ENCODE measurements at places on chromosomes 1 and 21.

DNA sequence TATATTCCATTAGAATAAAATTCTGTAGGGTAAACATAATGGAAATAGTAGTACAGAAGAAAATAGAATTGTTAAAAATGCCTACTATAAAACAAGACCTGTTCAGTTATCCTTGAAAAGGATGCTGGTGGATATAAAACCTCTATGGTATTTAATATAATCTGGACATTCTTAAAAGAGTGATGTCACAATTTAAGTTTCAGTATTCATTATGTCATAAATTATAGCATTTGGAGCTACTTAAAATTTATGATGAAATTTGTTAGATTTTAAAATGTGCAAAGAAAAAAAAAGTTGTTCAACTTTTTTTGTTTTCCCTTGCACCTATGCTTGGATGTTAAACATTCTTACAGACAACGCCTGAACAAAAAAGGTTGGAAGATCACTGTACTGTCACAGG lies 50.3 kb downstream of the USP48 start:
- no peak for DNase-seq

- no peak for DNase-seq
Measured at GRCh38 chr1:56029319-56030003, 549.9 kb downstream of the PLPP3 start.

DNA sequence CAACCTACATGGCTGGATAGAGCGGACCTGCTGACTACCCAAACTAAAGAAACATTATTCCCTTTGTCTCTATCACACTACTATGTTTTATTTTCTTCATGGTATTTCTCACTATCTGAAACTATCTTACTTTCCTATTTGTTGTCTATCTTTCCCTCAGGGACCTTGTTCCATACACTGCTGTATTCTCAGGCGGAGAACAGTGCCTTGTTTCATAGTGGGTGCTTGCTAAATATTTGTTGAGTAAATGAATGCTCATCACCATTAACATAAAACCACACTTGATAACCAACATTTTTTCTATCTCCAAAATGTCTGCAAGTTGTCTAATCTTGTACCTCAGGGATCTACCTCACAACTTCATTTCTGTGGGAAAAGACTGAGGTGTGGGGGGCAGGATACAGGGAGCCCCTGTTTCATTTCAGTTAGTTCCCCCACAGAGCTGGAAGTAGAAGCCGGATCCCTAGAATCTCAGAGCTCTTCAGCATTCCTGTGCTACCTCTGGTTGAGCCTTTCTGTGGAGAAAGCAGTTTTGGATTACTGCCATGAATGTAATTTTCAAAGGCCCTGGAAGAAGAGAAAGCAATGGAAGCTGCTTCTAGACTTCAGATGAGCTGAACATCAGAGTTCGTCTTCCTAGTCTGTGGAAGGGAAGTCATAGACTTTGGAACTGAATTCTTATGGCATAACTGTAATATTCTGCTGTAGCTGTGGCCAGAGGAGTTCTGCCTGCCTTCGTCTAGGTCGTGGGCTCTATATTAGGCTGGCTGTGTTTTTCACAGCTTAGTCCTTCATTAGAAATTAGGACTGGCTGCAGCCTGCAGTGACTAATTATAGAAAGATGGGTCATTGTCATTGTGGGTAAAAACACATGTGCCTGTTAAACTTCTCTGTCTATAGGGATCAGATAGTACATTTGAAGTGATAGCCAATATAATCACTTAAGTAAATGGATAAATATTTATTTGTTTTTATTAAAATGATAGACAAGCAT lies 293.2 kb upstream of the SGIP1 start:
- no peak for DNase-seq

DNA sequence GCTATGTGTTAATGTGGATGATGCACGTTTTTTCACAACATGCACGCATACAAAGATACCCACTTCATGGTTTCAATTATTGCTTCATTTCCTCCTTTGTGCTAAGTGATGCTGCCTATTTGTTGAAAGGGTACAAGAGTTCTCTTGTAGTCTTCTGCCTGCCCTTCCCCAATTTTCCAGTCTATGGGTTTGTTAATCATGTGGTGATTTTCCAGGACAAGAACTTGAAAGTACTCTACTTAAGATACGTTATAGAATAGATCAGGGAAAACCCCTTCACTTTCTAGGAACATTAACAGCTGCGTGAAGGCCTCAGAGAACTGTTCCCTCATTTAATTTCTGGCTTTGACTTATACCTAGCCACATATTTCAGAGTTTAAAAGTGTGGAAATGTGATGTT lies 52.1 kb upstream of the SLC44A3 start:
- no peak for DNase-seq

- no peak for DNase-seq
Measured at GRCh38 chr21:24840287-24840686, 767.0 kb downstream of the MRPL39 start.

DNA sequence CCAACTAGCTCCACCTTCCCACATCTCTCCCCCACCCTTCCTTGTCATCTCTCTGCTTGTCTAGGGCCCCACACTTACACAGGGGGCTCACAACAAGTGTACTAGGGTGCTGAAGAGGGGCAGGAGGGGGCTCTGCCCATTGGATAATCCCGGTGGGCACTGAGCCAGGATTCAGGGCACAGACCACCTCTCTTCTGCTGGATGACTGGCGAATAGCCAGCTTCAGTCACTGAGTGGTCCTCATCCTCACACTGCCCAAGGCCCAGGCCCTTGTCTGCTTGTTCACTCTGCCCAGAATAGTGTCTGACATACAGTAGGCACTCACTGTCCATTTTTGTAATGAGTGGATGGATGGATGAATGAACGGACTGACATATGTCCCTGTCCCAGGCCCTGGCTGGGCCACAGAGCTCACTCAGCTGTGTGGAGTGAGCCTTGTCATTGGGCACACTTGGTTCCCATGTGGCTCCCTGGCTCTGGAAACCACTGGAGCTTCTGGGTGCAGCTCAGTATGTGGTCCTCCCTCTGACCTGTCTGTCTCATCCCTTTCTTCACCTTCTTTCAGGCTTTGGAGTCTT lies 36.6 kb downstream of the FOXO6 start:
- no peak for DNase-seq

GRCh38 chr1:36390411-36390810 lies 4.7 kb upstream of the STK40 start:
- no peak for DNase-seq

- no peak for DNase-seq
Measured at GRCh38 chr1:160971618-160972056, 17.0 kb upstream of the ITLN2 start.

GRCh38 chr1:89760496-89760895 lies 60.3 kb upstream of the LRRC8D start:
- no peak for DNase-seq

DNA sequence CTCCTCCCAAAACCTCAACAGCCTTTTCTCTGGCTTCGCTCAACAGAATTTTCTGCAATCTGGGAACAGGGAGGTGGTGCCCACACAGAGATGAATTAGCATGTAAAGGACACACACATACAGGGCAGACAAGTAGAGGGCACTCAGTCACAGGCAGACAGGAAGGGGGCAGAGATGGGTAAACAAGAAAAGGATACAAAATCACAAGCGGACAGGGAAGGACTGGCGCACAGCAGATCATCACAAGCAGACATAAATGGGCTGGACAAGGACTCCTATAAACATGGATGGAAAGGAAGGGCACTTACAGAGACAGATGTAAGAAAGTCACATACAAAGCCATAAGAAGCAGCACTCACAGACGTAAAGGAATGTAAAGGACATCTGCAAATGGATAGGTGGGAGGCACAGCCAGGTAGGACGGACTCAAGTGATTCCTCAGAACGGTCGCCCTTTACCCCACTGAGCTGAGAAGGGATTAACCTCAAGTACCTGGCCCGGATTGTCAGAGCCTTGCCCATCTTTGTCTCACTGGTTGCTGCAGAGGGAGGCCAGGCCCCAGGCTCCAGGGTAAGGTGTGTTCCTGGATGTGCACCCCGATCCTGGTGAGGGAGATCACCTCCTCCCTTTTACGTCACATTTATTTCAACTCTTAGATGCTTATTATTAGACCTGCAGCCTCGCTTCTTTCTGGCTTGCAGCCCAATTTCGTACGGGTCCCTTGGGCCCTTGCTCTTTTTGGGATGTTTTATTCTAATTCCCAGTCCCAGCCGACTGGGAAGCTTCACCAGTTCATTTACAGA lies 836 bp upstream of the PRCC start:
- no peak for DNase-seq

DNA sequence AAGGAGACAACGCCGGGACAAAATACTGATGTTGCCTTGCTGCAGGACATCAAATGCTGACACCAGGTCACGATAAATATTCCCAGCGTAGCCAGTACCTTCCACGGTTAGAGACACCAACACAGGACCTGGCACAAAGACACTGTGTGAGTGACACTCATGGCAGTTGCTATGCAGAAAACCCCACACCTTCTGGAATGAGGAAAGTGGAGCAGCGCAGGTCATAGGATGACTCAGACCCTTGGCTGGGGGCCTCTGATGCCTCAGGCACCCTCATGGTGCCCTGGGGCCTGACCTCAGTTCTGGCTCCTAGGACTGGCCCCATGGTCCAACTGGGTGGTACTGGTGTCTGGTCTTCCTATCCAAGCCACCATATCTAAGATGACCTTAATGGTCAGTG lies 7.0 kb downstream of the DCST2 start:
- DNase-seq: no peak

- DNase-seq: no peak
Measured at GRCh38 chr1:10267921-10268320, 57.6 kb downstream of the KIF1B start.

DNA sequence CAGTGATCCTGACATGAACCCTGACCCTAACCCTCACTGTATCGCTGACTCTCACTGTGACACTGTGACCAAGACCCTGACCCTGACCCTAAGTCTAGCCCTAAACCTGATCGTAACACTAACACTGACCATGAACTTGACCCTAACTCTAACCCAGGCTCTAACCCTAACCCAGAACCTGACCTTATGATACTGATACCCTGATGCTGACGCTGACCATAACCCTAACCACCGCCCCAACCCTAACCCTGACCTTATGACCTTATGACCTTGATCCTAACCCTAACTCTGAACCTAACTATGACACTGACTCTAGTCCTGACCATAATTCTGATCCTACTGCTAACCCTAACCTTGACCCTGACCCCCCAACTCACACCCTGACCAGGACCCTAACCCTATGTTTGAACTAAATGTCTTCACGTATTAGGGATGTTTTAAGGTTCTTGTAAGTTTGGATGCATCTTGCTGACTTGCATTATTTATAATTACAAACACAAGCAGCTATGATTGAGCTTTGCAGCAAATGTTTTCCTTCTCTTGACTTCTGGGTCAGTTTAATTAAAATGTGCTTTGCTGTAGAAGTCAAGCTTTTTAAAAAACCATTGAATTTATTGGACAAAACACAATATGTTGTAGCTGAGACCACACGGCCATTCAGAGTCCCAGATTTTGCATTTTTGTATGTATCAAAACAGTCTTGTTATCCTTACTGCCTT lies 23.9 kb upstream of the PRSS38 start:
- no peak for DNase-seq

DNA sequence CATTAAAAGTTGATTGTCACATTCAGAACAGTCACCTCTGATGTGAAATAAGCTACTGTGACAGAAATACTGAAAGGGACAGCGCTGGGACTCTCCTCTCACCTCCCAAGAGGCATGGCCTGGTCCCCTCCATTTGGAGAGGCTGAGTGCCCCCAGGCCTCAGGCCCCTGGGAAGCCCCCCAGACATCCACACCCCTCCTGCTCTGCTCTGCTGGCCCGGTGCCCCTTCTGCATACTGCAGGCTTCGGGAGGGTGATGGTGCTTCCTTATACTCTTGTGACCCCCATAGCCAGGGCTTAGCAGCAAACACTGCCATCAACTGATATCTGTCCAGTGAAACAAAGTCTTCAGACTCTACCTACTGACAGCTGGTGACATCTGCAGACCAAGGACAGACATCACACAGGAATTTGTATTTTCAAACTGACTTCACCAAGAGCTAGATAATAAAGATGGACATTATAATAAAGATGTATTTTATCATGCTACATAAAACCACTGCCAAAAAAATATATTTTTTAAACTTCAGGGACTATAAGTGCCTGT lies 36.9 kb downstream of the C2CD2 start:
- no peak for DNase-seq

- no peak for DNase-seq
Measured at GRCh38 chr1:115648717-115649691, 7.2 kb downstream of the VANGL1 start.
